ENCODE measurements at places on chromosomes 3 and 15. TPM values are rescaled to one million over a fixed set of nuclear protein-coding genes. Genes with fewer than 3 reads are reported as not detected.

AHSG gene
- not detected for total RNA-seq

LRRC34 gene
- 1.4 TPM for total RNA-seq

CD276 gene
- 104 TPM for total RNA-seq

PIK3R4 gene
- 25.3 TPM for total RNA-seq

GOLGA8T gene
- total RNA-seq: 0.14 TPM

RAD51 gene
- 1.6 TPM for total RNA-seq

CIB1 gene
- 46.6 TPM for total RNA-seq

CLDN11 gene
- 563 TPM for total RNA-seq

All from smooth muscle cell of bladder (primary cell).